ENCODE measurements at places on chromosomes 4 and X. TPM values are rescaled to one million over a fixed set of nuclear protein-coding genes. Genes with fewer than 3 reads are reported as not detected.

- DNase-seq: no peak
Observed at GRCh38 chrX:119853444-119853843, 681 bp upstream of the UPF3B start.

- DNase-seq: no peak
Observed at GRCh38 chr4:23857367-23857959, 32.4 kb downstream of the PPARGC1A start.

DNA sequence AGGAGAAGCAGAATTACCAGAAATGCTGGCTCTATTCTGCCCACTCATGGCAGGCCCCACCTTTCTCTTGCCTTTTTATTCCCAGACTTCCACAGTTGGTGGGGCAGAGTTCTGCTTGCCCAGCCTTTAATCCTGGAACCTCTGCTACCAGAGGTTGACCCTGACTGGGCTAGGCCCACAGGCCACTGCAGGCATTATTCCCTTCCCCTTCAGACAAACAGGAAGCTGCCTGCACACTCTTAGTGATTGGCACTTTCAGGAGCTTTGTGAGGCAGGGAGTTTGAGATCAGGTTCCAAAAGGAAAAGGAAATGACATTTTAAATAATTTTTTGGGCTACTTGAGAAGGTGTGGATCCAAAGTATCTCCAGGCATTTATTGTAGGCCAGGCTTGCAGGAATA is 18.8 kb downstream of the MSN start:
- no peak for DNase-seq

GRCh38 chr4:151169223-151169622 is 69.8 kb downstream of the RPS3A start:
- peak; percentile 39 for DNase-seq

- no peak for DNase-seq
Observed at GRCh38 chr4:3451956-3452355, 10.2 kb downstream of the HGFAC start.

DNA sequence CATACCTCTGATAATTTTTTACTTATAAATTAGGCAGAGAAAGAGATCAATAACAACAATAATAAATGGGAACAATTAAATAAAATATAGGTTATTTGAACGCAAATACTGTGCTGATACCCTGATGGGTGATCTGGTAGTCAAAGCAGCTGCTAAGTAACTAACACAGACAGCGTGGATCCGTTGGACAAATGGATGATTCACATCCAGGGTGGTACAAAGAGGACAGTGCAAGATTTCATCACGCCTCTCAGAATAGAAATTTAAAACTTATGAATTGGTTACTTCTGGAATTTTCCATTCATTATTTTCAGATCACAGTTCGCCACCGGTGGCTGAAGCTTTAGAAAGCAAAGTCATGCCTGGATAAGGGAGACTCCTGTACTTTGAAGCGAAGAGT is 1066.0 kb upstream of the ADGRL3 start:
- DNase-seq: no peak

- DNase-seq: no peak
Observed at GRCh38 chr4:86835677-86836076, 13.5 kb downstream of the SLC10A6 start.

- DNase-seq: no peak
Observed at GRCh38 chr4:10816571-10816970, 132.0 kb upstream of the CLNK start.

- DNase-seq: no peak
Observed at GRCh38 chrX:154374313-154375155, at the start of gene FLNA. Gene FLNA, minus strand, starts transcription at chrX:154374634. Its CDS starts 3,389 bp downstream, at chrX:154371245.

DNA sequence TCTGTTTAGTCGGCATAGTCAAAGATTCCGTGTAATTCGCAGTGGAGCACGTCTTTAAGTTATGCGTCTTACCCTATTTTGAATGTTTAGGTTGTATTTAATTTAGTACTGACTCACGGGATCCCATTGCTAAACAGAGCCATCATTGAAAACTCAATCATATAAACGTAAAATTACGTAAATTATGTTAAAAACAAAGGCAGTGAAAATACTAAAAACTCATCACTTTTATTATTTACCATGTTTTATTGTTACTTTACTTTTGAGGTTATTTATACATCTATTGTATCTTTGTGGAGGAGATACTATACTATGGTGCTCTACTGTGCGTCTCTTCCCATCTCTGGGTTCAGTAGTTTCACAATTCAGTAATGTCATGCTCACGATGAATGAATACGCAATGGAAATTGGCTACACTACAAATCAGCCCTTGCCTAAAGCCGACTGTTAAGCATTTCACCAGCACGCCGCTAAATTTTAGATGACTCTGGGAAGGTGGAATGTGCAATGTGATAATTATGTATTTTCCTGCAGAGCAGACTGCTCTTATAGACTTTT is 944 bp downstream of the FUNDC2 start:
- DNase-seq: peak; percentile 11

- no peak for DNase-seq
Observed at GRCh38 chr4:79049840-79050540, 110.8 kb upstream of the PAQR3 start.

DNA sequence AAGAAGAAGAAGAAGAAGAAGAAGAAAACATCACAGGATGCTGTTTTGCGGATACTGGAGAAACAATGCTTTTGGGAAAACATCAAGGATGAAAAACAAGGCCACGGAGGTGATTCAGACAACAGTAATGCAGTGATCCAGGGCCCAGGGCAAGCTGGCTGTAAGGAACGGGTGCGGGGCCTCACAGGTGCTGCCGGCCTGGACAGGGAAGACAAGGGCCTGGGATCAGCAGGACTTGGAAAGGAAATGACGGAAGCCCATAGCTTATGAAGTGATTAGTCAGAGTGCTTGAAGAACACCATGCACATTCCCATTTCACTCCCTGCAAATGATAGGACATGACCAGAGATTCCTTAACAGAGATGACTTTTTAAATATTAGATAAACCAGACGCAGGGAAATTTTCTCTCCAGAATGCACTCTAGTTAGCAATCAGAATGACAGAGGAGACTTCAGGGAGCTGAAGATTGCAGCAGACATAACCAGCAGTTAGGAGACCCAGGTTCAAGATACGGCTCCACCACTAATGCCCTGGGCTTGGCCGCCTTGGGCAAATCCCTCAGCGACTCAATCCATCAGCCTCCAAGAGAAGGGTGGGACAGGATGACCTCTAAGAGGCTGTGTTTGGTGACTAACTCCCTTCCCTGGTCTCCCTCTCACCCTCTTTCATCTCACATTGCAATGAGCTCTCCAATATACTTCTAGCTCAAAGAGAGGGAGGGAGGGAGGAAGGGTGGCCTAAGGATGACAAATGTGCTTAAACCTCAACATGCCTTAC is 54.1 kb downstream of the APBB2 start:
- no peak for DNase-seq

DNA sequence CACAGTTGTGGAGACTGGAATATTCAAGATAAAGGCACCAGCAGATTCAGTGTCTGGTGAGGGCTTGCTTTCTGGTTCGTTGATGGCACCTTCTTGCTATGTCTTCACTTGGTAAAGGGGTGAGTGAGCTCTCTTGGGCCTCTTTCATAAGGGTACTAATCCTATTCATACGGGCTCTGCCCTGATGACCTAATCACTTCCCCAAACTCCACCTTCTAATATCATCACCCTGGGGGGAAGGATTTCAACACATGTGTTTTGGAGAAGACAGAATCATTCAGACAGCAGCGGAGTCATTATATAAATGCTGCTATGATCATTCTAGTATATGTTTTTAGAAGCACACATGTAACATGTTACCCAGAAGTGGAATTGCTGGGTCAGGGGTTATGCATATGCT is 295.3 kb upstream of the CTSO start:
- DNase-seq: no peak

DNA sequence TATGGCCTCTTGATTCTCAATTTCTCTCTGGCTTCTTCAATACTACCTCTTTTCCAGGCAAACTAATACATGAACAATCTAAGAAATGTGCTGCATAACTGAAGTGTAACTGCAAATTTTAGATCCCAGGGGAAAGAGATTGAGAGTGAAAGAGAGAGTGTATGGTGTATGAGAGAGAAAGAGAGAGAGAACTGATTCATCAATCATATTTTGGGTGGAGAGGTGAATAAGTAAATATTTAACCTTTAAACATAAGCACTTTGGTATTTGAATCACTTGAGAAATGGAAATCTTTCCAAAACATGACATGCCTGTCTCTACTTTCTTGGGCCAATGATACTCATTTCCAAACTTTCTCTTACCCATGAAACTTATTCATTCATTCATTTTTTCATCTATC is 147.2 kb upstream of the DIPK2B start:
- DNase-seq: no peak

DNA sequence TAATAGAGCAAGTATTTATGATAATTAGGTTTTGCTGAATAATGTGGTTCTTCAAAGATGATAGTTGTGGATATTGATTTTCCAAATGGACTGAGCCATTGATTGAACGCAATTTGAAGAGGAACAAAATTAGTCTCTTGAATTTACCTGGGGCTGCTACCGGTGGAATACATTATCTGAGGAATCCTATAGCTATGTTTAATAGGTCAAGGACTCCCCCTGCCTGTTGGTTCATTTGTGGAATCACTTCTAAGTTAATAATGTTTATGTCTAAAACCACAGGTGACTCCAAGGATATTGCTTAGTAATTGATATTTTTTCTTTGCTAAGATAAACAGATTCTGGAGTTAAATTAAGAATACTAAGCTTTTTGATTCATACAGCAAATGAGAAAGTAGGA is 576.0 kb upstream of the PABPC4L start:
- no peak for DNase-seq

DNA sequence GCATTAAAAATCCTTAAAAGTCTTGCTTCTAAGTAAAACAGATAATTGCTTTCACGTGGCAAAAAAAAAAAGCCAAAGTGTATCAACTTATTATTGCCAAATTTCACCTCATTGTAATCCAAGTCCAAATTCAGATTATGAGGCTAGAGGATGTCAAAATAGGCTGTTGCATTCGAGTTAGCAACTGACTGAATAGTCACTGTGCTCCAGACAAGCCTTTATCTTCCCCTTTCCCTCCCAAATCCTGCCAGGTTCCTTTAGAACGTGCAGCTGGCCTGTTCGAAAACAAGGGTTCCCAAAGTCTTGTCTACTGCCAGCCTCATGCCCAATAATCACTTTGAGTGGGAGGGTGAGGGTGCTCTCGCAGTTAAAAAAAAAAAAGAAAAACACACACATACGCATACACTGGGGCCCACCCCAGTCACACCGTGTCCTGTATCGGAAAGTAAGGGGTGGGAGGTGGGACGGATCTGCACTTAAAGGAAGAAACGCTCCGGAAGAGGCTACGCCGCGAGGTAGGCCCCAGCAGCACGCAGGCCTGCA is 603 bp downstream of the MAD2L1 start:
- peak; percentile 11 for DNase-seq

The UCP1 gene
- not detected for polyA plus RNA-seq

The SSX2B gene
- polyA plus RNA-seq: 0.17 TPM

The SPANXA2 gene
- polyA plus RNA-seq: not detected

The CDS1 gene
- 26.8 TPM for polyA plus RNA-seq
